ENCODE measurements at places on chromosomes 6 and 20.

DNA sequence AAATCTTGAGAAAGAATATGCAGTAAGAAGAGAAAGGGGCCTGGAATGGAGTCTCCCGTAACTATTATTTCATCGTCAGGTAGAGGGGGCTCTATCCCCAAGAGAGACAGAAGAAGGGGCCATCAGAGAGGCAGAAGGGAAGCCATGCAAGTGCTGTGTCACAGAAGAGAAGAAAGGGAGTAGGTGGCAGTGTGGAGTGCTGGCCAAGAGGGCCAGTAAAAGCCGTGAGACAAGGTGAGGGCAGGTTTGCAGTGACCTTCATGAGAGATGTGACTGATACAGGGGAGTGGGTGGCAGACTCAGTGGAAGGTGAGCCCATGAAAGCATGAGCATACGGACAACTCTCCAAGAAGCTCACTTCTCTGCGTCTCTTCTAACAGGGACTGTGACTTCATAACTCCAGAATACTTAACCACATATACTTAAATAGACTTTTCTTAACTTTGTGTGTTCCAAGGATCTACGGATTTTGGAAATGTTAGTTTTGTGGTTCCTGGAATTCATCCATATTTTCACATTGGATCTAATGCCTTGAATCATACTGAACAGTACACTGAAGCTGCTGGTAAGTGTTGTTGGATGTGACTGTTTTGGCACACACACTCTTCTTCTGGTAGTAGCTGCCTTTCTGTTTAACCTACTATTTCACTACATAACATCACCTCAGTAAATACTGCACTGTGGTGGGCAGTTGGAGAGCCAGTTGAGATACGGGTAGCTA lies 15.6 kb downstream of the PM20D2 start:
- DNase-seq: no peak

GRCh38 chr6:112831022-112831421 lies 483.9 kb downstream of the RFPL4B start:
- no peak for DNase-seq

DNA sequence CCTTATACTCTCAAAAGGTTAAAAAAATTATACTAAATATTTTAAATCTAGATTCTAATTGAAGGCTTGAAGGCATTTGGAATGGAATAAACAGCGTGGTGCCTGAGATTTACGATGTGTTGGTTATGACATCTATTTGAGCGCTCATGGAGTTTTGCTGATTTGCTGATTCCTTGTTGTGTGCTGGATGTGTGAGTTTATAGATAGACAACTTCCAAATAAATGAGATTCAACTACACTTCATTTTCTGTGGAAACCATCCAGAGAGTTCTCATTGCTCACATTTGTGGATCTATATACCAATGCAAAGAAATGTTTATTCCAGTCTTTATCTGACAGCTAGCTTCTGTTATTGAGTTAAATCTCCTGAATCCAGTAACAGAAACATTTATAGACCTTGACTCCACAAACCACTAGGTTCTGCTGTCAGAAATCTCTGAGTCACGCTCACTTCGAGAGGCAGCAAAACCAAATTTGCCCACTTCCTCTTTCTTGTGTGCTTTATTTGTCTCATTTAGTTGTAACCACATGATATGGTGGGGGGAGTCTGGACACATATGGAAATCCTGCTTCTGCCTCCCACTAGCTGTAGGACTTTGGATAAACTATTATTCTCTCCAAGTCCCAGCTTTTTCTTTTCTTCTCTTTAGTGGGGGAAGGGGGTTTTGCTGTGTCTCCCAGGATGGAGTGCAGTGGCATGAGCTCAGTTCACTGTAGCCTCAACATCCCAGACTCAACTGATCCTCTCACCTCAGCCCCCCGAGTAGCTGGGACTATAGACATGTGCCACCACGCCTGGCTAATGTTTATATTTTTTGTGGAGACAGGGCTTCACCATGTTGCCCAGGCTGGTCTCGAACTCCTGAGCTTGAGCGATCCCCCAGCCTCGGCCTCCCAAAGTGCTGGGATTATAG lies 54.5 kb downstream of the IPCEF1 start:
- peak; percentile 21 for DNase-seq

- no peak for DNase-seq
Observed at GRCh38 chr20:57190536-57191264, 75.7 kb downstream of the BMP7 start.
